ENCODE measurements at places on chromosomes 2 and 18. TPM values are rescaled to one million over a fixed set of nuclear protein-coding genes. Genes with fewer than 3 reads are reported as not detected.

DNA sequence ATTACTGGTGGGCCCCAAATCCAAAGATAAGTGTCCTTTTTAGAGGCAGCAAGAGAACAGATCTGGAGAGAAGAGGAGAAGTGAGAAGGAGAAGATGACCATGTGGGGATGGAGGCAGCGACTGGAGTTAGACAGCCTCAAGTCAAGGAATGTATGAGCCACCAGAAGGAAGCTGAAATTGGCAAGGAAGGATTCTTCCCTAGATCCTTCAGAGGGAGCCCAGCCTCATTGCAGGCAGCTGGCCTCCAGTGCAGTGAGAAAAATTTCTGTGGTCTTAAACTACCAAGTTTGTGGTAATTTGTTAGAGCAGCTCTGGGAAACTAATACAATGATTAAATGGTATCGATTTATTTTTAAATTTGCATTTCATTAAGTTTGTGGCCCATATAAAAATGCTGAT lies 167.9 kb downstream of the NCKAP5 start:
- DNase-seq = no peak

DNA sequence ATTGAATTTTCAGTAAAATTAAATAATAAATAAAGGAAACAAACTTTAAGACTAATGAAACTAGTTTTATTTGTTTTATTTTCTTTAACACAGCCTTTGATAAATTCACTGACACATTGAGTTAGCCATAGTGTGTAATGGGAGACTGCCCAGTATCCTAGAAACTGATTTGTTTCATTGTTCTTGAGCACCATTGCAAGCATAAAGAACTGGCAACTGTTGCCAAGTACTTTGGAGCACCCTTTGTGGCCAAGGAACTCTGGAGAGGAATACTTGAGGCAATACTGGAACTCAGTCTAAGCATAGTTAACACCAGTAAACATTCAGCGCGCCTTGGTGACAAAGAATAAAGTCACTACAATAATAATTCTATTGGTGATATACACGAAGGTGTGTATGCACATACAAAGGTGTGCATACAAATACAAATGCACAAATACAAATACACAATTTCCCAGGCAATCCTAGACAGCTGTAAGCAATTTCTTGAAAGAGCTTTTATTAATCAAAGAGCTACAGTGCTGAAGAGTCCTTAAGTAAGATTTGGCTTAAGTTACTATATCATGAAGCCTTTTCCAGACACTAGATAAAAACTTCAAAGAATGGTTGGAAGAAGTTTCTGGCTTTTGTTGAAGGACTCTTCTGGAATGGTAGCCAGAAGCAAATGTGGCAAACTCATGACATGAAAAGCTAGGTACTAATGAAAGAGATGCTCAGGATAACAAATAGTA lies 1371.2 kb downstream of the LRP1B start:
- no peak for DNase-seq

- no peak for DNase-seq
These were observed 57.3 kb downstream of the NEDD4L start for GRCh38 chr18:58101291-58101794.

GRCh38 chr2:232486558-232487384 lies 863 bp downstream of the ECEL1 start:
- no peak for DNase-seq

DNA sequence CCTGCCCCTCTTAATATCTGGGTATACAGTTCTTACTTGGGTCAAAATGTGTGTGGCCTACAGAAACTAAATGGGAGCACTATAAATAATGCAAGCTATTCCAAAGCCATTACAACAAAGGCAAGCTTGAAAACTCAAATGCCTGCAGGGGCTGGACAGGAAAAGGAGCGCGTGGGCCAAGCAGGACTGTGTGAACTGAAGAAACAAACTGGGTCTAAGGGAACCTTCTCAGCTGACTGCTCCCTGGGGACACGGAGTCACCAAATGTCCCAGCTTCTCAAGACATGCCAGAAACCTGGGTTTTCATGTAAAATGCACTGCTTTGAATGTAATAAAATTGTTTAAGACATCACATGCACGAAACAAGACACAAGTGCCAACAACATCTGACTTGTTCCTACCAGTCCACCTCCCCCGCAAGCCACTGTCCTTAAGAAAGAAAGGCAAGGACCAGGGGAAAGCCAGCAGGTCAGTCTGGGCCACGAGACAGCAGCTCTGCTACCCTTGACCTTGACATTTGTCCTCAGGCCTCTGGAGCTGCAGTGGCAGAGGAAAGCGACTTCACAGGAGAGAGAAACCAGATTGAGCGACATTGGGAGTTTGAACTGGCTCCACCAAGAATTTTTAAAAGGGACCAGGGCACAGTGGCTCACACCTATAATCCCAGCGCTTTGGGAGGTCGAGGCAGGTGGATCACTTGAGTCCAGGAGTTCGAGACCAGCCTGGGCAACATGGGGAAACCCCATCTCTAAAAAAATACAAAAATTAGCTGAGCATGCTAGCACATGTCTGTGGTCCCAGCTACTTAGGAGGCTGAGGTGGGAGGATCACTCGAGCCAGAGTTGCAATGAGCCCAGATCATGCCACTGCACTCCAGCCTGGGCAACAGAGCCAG lies 89.7 kb upstream of the SH3BP4 start:
- DNase-seq = no peak

DNA sequence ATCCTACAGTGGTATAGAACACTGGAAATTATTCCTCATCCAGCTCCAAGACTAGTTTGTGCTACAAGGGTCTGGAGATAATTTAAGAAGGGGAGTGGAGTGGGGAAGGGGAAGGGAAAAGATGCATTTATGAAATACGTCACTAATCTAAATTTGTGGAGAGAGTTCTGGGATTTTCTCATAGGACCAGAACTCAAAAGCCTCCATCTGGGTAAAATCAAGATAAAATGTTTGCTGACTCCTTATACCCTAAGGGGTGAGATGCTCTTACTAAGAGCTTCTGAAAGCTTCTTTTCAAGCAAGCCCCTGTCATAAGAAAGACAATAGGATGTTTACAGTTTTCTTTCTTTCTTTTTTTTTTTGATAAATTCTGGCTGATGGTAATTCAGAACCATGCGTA lies 88.5 kb upstream of the RBMS1 start:
- DNase-seq = no peak

- peak; percentile 38 for DNase-seq
These were observed 249.9 kb upstream of the RBBP8 start for GRCh38 chr18:22683196-22683676.

Gene GPR35
- 0.13 TPM for total RNA-seq

Gene INHA
- not detected for total RNA-seq

DNA sequence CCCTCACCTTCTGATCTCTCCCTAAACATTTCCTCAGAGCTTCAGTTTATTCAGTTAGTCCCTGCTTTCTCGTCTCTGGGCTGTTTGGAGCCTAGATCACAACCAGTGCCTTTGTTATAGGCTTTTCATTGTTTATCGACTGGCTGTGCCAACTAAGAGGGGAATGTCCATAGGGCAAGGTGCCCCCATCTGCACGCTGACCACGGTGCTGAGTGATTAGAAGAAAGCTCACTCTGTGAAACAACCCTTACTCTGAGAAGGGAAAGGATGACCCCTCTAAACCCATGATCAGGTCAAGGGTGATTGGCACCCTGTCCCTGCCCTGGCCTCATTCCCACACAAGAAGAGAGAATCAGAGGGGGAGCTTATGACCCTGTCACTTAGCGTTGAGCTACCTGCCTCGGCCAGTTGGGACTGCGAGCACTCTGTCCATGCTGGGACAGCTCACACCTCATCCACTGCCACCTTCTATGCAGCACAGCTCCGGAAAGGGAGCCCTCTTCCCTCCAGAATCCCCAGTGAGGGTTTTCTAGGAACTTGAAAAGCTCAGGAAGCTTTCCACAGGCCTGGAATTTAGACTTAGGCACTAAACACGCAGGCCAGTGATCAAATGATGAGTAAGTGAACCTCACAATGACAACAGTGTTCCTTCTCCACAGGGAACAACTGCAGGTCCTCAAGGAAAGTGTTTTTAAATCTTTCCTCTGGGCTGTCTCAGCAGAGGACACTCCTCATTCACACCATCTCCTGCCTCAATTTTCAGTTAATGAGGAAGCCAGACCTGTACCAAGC lies 2.3 kb upstream of the ACTG2 start:
- no peak for DNase-seq

GRCh38 chr2:84458551-84459017 lies 496 bp downstream of the SUCLG1 start:
- no peak for DNase-seq

DNA sequence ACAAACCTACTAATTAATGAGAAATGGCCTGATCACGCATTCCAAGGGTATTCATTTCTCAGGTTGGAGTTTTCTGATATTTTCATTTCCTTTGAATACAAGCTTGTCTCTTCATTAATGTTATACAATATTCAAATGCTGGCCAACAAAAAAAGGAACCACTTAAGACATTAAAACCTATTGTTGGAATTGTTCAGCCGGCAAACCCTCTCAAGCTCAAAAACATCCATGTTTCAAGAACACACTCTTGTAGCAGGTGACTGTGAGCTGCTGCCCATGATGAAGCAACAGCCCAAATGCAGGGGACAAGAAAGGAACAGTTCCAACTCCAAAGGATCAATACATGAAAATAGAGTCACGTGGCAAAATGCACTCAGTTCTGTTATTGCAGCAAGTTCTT lies 454.5 kb downstream of the BCL11A start:
- no peak for DNase-seq

DNA sequence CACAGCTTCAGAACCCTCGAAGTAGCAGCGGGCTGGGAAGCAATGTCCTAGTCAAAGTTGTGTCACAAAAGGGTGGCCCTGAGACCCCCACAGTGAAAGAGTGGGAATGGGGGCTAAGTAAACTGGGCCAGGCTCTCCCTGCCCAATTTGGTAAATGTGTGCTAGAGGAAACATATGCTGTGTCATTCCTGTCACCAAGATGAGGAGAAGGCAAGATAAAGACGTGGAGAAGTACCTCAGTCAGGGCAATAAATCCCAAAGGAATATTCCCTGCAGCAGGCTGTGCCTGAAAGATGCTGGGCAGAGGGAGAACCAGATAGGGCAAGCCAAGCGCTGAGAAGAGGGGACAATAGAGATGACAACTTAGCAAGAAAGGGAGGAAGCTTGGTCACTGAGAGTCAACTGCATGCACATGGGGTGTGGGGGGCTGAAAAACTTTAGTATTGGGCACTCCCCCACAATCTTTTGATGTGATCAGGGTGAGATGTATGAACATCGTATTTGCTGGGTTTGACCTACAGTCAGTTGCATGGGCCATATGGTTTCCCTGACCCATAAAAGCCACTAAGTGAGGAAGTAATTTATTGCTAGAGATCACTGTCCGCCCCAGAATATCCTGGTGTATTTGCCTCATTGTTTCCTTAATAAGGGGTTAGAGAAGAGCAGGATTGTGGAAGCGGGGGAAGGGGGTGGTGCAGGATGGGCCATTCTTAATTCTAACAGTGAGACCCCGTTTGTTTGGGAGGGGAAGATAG lies 49.9 kb upstream of the CXCR4 start:
- DNase-seq = no peak

Measured in SJSA1 (cell line).